AG09309 (cell line): ENCODE measurements at places on chromosomes 2 and 18.

- DNase-seq, result no peak
Observed at GRCh38 chr2:74560591-74560990, 6.1 kb downstream of the DOK1 start.

DNA sequence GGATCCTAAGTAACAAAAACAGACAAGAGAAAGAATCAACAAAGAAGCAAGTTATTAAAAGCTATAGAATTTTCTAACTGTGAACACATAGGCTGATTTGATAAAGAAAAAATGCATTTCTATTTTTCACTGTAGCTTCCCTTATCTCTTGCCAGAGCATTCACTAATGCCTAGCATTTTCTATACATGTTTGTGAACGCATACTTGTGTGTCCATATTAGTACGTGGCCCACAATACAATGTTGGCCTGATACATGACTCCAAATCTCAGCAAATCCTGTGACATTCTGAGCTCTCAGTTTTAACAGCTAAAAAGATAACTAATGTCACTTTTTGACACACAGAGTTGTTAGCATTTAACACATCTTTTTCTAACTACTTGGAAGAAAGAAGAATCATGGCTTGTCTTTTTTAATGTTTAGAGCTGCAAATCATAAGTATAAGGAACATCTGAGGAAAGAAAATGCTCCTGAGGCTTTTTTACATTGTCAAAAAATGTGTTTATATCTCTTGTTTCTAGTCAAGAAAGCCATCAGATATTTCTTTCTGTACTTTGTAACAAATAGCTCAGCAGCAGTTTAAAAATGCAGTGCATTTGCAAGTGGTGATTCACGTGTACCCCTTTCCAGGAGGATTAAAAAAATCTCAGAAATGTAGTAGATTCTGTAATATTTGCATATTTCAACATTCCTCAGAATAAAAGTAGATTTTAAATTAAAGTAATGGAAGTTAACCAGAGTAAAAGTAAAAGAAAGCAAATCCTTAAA is 1646.8 kb upstream of the TMEFF2 start:
- DNase-seq, result peak; percentile 8

- no peak for DNase-seq
Observed at GRCh38 chr2:18336975-18337374, 223.5 kb downstream of the RDH14 start.

GRCh38 chr18:37550118-37550875 is 15.3 kb downstream of the CELF4 start:
- no peak for DNase-seq

DNA sequence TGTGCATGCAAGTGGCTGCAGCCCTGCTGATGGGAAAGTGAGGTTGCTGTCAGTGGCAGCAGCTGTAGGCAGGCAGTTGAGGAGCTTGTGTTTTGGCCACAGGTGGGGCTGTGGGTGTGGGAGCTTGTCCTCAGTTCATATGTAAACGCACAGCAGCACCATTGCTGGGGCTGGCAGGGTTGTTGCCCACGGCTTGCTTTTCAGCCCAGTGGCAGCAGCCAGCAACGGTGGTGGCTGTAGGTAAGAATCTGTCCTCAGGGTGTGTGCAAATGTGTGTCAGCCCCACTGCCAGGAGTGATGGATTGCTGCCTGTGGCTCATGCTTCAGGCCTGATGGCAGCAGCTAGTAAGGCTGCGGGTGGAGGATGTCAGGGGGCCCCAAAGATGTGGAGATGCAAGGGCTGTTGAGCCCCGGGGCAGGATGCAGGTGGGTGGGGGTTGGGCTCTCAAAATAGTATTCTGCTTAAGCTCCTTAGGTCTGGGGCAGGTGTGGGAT is 141.3 kb upstream of the THUMPD2 start:
- no peak for DNase-seq

DNA sequence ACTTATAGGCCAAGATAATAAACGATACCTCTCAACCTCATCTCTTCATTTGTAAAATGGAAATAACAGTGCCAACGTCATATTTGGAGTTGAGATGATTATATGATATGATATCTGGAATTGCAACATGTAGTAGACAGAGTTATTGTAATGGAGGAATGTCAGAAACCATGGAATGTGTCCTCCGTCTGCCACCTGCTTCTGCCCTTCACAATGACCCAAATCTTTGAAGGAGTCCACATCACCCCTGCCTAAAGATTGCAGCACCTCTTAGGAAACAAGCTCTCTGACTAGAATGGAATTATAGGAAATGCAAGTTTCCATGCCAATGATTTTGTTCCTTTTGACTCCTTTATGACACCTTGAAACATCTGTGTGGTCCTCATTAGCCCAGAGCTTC is 14.9 kb downstream of the NR4A2 start:
- DNase-seq, result no peak

GRCh38 chr2:233865838-233866237 is 2.3 kb downstream of the MSL3B start:
- DNase-seq, result no peak

DNA sequence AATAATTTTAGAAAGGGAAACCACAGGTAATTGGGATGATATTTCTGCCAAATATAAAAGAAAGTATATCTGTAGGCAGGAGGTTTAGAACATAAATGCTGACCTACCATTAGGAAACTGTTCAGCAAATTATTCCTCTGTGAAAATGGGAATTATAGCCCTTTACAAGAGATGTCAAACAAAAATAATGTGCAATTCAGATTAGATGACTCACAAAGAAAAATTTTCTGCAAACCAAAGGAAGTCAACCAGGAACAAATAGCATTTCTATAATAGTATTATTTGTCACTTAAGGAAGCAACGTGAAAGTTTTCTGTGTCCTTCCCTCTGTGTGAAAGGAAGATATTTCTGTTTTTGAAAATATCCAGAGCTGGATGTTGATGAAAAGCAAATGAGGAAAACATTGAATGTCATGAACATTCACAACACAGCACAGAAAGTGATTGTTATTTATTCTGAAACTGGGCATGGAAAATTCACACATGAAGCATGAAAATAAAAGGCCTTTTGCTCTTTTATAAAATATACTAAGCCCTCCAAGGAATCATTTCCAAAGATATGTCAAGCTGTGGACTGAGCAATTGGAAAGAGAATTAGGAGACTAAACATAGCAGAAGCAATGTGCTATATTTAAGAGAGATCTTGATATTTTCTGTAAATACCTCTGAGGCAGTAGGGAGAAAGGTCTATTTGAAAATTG is 57.9 kb upstream of the SPHKAP start:
- DNase-seq, result no peak

- peak; percentile 88 for DNase-seq
Observed at GRCh38 chr2:96208143-96209010, at the start of gene STARD7. STARD7 (minus strand) TSS chr2:96208827; CDS start chr2:96208434, 393 bp downstream.

GRCh38 chr2:172361360-172361759 is 66.0 kb upstream of the ITGA6 start:
- DNase-seq, result no peak

DNA sequence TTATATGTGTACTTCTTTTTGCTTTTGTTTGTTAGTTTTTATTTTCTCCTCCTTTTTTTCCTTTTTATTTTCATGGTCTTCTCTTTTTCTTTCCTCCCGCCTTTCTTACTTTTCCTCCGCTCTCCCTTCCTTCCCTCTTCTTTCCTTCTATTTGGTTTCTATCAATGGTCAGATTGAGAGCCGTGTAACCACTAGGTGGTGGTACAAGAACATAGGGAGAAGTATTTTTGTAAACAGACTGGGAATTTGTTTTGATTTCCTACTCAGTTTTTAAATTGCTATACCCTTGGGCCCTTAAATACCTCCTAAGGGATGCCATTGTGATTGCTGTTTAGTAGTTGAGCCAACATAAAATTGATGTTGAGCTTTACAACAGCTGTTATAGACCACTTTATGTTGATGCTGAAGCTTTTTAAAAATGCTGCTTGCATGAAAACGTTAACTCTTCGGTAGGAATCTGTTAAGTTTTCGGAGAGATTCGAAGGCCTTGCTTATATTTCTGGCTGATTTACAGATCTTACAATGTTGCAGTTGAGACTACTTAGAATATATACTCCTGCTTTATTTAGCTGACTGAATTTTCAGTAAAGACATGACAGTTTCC is 124.2 kb downstream of the UBE2E3 start:
- peak; percentile 41 for DNase-seq
